ENCODE measurements at places on chromosomes 7 and 10.

DNA sequence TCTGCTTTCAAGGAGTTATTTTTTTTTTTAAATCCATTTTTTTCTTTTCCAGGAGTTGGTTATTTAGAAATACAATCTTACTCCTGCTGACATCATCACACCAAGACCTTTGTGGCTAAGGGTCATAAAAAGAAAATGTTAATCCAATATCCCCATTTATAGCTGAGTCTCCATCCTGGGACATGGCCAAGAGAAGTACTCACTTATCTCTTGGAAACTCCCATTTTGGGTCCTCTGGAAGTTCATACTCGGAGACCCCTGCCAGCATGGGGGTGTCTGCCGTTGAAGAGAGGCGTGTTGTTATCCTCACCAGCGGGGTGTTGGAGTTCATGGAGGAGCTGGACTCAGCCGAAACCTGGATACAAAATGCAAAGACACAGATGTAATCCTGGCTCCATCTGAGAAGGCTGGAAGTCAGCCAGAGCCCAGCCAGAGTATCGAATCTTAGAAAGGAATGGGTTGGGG, 94.6 kb downstream of the FGFR2 start:
- DNase-seq = no peak

GRCh38 chr10:13627459-13628310, 40.9 kb downstream of the PRPF18 start:
- no peak for DNase-seq

- DNase-seq = no peak
Observed at GRCh38 chr7:140214075-140214684, 37.4 kb upstream of the KDM7A start.

- no peak for DNase-seq
Observed at GRCh38 chr10:61465901-61466632, 12.9 kb upstream of the TMEM26 start.

- DNase-seq = no peak
Observed at GRCh38 chr7:101998906-101999240, 181.4 kb downstream of the CUX1 start.

DNA sequence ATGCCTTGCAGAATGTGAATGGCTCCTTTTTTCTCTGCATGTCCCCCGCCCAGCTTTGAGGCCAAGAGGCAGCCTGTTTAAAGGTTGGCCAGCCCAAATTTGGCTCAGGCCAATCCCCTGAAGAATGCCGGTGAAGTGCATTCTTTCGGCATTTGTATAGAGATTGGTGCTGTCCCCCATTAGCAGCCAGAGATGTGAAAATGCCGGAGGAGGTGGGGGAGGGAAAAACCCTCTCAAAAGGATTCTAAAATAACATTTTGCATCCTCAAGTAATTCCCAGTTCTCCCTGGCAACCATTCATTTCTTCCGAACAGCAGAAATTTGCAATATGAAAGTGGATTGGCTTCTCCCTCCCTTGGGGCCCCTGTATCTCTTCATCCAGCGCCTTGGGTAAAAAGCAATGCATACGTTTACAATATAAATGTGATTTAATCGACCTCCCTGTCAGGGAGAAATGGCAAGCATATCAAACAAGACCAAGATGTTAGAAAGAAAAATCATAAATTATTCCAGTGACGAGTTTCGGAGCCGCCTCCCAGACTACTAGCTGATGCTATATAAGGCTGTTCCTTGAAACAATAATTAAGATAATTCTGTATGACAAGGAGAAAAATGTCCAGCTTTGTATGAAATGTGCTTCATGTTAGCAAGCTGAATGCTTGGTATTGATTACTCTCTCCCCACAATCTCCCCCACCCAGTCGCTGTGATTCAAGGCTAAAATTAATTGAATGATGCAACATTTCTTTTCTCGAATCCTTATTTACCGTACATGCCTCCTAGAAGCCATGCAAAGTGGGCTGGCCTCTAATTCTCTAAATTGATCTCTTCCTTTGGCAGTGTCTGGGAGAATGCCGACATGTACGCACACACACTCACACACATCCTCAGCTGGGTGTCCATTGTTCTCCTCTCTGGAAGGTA, 323.7 kb downstream of the RPS24 start:
- DNase-seq = no peak

DNA sequence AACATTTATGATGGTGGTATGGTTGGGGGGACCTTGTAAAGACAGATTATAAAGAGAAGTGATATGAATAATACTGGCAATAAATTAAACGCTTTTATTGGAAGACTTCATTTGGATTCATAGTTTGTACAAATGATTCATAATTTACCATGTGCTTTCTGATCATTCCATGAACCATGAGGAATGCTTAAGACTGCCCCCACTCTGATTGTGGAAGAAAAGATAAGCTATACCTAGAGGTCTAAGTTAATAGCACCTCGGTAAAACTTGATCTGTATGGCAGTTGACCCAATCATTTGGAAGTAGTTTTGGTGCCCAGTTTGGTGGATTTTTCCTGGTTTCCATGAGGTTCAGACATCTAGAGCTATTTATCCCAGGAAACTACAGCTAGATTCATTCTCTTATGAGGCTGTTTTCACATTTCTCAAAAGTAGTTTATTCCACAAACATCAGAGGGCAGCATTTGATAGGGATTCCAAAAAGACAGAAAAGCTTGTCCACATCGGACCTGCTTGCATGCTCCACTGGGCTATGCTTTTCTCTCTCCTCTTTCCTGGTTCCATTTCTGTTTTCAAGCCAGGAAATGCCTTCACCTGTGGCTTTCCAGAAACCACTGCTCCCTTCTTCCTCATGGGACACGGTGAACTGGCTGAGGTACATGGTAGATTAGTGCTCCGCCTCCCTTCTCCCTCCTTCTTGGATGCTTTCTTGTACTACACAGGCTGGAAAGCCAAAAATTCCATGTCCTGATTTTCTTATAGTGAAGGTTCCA, 29.2 kb downstream of the TFAM start:
- peak; percentile 2 for DNase-seq

GRCh38 chr10:35184527-35185171, 58.0 kb downstream of the CREM start:
- DNase-seq = no peak

DNA sequence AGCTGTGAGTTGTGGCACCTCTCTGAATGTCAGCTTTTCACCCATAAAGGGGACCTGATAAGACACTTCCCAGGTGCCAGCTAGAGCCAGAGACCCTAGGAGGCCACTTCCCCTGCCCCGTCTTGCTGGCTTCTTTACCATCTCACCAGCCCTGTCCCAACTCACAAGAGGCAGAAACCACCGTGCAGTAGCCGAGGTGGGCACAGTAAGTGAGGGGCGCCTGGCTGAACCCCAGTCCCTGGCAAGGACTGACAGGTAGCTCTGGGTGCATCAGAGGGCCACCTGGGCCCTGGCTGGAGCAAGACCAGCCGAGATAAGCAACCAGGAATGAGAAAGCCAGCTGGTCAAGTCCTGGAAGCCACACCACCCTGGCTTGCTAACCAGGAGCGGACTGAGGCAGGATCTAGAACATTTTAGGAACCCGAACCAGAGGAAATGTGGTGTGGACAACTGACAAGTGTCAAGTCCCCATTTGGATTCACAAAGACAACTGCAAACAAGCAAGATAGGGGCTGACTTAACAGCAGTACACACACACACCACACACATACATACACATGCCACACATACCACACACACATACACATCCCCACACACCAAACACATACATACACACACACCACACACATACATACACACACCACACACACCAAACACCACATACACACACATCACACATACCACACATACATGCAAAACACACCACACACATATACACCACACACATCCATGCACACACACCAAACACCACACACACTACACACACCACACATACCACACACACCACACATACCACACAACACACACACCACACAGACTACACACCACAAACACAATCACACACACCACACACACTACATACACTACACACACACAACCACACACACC, 20.8 kb downstream of the OGDHL start:
- DNase-seq = no peak

- no peak for DNase-seq
Observed at GRCh38 chr7:140494867-140495266, 15.6 kb upstream of the MKRN1 start.

DNA sequence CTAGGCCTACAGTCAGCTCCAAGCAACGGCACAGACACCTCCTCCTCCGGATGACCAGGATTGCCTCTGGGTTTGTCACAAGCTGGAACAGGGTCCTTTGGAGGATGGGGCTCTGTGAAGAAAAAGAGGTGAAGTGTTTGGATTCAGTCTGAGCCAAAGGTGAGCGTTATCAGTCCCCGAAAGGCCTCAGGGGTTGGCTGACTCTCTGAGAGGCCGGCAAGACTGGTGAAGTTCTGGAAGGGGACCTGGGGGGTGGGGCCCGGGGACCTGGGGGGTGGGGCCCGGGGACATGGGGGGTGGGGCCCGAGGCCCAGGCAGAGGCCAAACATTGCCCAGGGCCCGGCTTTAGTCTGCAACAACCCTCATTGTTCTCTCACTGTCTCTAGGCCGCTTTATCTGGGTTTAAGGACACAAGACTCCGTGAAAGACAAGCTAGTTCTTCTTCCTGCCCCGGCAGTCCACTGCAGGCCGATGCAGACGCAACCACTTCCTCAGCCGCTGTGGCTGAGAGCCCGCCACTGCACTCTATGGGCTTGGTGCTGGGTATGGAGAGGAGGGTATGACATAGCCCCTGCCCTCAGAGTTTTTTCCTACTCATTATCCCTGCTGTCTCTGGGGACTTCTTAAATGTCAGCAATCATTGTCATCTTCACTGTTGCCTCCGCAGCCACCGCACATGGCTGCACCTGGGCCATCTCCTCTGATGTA, 27.4 kb upstream of the PSAP start:
- no peak for DNase-seq

DNA sequence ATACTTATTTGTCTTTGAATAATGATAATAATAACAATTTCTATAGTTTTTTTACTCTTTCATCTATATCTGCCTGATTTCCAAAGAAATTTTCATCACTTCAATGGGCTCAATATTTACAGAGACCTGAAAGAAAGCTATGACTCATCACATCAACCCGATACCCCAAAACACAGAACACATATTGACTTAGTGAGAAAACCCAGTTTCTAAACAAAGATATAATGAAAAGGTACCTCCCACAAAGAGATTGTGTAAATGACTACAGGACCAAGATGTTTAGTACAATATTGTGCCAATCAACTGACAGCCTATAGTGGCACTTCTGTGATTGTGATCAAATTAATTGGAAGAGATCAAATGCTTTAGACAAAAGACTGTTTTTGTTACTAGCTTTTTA, 133.9 kb downstream of the PCDH15 start:
- DNase-seq = no peak

DNA sequence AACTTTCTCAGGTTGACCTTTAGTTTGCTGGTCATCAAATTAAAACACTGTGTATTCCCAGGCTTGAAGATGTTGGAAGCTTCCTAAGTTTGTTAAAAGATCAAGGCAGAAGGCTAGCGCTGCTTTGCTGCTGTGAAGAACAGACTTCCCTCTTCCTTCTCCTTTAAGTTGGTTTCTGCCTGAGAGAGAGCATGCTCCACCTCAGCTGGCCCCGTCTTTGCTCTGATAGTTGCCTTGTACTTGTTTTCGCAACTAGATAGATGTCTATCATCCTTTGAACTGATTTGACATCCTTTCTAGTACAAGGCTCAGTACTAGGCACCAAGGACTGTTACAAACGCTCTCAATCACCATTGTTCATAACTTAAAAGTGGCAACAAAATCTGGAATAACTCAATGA, 177.8 kb upstream of the MKLN1 start:
- no peak for DNase-seq

- DNase-seq = no peak
Observed at GRCh38 chr7:65250697-65251395, 122.8 kb upstream of the ZNF92 start.

- DNase-seq = no peak
Observed at GRCh38 chr7:86720306-86720705, 76.6 kb downstream of the GRM3 start.

- DNase-seq = no peak
Observed at GRCh38 chr10:13241613-13242012, 7.4 kb upstream of the UCMA start.

GRCh38 chr7:80053124-80053523, 81.5 kb upstream of the GNAI1 start:
- peak; percentile 78 for DNase-seq

- DNase-seq = no peak
Observed at GRCh38 chr10:84412482-84412881, 84.1 kb downstream of the CCSER2 start.

GRCh38 chr7:82183634-82184033, 259.9 kb downstream of the CACNA2D1 start:
- no peak for DNase-seq

DNA sequence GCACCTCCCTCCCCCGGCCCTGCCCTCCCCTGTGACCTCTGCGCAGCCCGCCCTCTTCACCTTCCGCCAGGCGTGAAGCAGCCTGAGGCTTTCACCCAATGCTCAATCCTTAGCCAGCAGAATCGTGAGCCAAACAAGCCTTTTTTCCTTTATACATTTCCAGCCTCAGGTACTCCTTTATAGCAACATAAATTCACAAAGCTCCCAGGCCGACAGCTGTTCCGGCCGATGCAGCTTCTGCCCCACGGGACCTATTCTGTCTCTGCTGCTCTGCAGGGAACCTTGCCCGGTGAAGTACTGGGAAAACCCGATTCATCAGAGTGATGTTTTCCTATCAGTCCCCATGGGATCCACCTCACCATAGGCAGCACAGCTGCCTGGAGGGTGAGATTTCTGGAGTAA, 87.4 kb downstream of the CHST15 start:
- no peak for DNase-seq

GRCh38 chr10:1425879-1426278, 311.4 kb downstream of the ADARB2 start:
- DNase-seq = no peak

- DNase-seq = peak; percentile 35
Observed at GRCh38 chr10:95517536-95518454, 43.4 kb downstream of the SORBS1 start.

- no peak for DNase-seq
Observed at GRCh38 chr7:96297876-96298275, 24.0 kb downstream of the SLC25A13 start.

DNA sequence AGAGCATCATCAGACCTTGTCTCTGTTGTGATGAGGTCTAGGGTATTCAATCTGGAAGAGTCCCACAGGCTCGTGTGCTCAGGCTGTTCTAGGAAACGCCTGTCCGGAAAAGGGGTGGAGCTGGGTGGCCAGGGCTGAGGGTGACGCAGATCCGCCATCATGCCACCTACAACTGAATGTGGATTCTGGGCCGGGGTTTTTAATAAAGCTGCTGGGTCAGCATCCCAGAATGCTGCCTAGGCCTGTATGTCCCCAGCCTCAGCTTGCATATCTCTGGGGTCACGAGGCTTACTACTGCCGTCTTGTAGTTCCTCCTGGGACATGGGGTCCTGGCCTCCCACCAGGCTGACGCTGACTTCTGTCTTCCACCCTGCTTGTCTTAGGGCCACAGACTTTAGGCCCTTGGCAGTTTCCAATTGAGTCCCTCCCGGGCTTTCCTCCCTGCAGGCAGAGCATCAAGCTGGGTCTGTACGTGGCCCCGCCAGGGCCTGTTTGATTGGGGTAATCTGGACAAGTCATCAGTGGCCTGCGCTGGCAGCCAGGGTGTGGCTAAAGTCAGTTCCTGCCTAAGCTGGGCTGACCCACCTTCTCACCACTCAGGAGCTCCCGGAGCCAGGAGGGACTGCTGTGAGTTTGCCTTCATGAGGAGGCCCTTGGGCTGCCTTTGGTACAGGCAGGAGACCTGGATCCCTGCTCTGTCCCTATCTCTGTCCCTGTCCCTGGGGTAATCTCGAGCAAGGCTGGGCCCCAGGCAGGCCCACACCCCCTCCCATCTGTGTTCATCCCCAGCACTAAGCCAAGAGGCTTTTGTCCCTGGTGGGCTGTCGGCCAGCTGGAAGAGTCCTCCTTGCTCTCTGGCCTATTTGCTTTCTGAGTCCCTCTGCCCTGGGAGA, 79.9 kb downstream of the ZMIZ1 start:
- DNase-seq = no peak
